ENCODE measurements at places on chromosomes 3 and 15.

- ATAC-seq: no peak
Observed at GRCh38 chr3:144864646-144865045, 893.0 kb downstream of the DIPK2A start.

- peak; percentile 83 for ATAC-seq
Observed at GRCh38 chr15:74626752-74627692, 11.4 kb downstream of the CLK3 start.

GRCh38 chr3:133441867-133442270, 42.0 kb downstream of the BFSP2 start:
- peak; percentile 75 for ATAC-seq

- no peak for ATAC-seq
Observed at GRCh38 chr3:185858502-185859225, 33.8 kb upstream of the IGF2BP2 start.

- peak; percentile 72 for ATAC-seq
Observed at GRCh38 chr3:183895296-183895695, 10.6 kb upstream of the PARL start.

- ATAC-seq: no peak
Observed at GRCh38 chr3:186506857-186507256, 37.3 kb downstream of the CRYGS start.

- no peak for ATAC-seq
Observed at GRCh38 chr3:98532275-98532637, 478 bp downstream of the GPR15 start.

GRCh38 chr3:38281895-38282686, at the start of gene SLC22A14:
SLC22A14 (plus strand) TSS chr3:38282294; CDS start chr3:38306027, 23,733 bp downstream.
- ATAC-seq: no peak

DNA sequence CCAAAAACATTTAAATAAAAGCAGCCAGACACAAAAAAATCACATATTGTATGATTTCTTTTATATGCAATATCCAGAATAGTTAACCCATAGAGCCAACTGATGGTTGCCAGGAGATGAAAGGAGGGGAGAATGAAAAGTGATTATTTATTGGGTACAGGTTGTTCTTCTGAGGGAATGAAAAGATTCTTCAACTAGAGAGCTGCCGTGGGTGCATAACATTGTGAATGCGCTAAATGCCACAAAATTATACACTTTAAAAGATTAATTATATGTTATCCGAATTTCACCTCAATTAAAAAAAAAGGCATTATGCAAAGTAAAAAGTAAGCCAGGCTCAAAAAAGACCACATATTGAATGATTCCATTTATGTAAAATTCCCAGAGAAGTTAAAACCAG, 36.1 kb downstream of the PRKAR2A start:
- no peak for ATAC-seq

DNA sequence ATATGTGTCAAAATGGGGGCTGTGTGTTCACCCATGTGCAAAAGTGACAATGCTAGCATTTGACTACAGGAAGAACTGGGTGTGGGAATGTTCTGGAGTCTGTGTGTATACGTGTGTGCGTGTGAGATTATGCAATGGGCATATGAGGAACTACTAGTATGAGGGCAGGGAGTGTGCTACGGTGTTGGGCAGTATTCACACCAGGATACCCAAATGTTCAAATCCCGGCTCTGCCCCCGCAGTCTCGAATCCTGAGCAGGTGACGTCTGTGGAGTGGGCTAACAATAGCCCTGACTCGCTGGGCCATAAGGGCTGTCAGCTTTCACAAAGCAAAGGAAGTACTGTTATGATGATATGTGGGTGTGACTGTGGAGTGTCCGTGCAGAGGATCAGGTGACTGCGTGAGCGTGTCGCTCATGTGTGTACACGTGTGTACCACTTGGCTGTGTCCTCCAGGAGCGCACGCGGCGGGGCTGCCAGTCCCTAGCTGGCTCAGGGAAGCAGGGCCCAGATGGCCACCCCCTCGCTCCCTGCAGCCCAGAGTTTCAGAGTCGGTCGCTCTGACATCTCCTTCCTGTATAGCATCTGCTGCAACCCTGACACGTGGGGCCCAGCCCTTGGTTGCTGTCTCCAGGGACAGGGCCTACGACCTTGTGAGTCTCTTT, 27.2 kb downstream of the IQSEC1 start:
- ATAC-seq: peak; percentile 93

- peak; percentile 55 for ATAC-seq
Observed at GRCh38 chr3:157606011-157606851, 103.0 kb upstream of the VEPH1 start.

DNA sequence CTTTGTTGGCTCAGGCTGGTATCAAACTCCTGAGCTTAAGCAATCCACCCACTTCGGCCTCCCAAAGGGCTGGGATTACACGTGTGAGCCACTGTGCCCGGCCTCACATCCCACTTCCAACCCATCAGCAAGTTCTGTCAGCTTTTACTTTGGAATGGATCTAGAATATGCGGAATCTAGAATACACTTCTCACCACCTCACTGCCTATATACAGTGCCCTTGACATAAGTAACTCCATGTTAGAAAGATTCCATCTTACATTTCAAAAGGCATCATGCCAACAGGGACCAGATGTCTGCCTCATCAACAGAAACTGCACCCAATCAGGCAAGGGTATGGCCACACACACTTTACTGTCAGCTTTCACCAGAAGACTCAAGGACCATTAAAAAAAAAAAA, 9.9 kb upstream of the RBSN start:
- ATAC-seq: no peak

- ATAC-seq: peak; percentile 31
Observed at GRCh38 chr3:89571298-89571697, 463.9 kb downstream of the EPHA3 start.

GRCh38 chr3:189099031-189099471, 72.7 kb upstream of the TPRG1 start:
- ATAC-seq: no peak

- no peak for ATAC-seq
Observed at GRCh38 chr3:144501467-144501866, 529.8 kb downstream of the DIPK2A start.

DNA sequence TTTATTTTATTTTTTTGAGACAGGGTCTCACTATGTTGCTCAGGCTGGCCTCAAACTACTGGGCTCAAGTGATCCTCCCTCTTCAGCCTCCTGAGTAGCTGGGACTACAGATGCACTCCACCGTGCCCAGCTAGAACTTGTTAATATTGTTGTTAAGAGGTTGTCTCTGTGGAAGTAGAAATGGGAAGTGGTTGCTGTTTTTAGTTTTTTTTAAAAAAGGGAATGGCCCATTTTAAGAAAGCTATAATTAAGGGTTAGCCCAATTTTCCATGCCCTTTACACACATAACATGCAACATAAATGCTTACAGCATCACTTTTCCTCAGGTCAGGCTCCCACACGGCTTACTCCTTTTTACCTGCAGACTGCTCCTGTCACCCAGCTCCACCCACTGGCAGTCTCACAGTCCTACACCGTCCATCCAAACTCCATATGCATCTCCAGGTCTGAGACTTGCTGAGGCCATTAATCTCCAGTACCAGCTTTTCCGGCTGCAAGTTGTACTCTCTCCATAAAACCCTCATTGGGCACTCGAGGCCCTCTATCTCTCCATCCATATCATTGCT, 19.8 kb downstream of the MORC1 start:
- no peak for ATAC-seq

- peak; percentile 64 for ATAC-seq
Observed at GRCh38 chr3:58258392-58259055, 20.9 kb downstream of the ABHD6 start.

- no peak for ATAC-seq
Observed at GRCh38 chr3:53998980-53999379, 107.3 kb upstream of the SELENOK start.

- no peak for ATAC-seq
Observed at GRCh38 chr15:60975218-60975617, 253.9 kb downstream of the RORA start.

DNA sequence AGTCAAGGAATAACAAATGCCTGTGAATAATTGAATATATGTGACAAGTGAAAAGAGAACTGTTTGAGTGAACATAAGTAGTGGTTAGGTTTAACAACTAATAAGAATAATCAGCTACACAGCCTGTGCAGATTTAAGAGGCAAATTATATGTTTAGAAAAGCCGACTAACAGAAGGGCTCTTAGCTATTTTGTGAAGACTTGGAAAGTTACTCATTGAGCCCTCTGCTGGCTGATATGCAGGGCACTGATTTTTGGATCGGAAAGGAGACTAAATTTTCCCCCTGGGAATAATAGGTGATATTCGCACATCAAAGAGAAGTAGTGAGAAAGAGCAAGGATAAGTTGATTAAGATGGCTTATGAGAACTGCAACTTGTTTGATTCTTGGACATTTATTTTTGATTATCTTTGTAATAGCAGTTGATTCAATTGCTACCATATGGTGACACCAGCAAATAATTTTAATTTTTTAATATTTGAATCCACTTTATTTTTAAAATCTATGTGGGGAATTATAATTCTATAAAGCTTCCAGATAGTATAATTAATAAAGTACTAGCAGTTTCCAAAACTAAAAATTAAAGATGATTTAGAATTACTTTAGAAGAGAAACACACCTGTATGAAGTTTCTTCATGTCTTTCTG, 156.2 kb downstream of the NLGN1 start:
- ATAC-seq: no peak

DNA sequence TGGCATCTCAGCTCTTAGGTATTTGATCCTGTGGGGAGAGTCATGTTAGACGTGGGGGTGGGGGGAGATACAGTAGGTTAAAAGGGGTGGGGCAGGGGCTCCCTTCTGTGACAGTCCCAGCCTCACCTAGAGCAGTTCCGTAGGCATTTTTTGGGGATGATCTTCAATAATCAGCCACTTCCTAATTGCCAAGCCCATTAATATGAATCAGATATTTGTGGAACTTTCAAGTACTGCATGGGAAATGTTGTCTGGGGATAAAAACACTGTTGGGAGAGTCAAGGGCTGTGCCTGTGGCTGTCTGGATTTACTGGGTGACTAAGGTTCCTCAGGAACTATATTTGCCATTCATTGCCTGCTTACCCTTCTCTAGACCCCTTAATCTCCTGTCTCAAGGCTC, 9.5 kb downstream of the C3orf52 start:
- ATAC-seq: no peak

- ATAC-seq: no peak
Observed at GRCh38 chr3:58948018-58948417, 101.8 kb downstream of the CFAP20DC start.

- no peak for ATAC-seq
Observed at GRCh38 chr3:176765382-176765900, 431.8 kb downstream of the TBL1XR1 start.

DNA sequence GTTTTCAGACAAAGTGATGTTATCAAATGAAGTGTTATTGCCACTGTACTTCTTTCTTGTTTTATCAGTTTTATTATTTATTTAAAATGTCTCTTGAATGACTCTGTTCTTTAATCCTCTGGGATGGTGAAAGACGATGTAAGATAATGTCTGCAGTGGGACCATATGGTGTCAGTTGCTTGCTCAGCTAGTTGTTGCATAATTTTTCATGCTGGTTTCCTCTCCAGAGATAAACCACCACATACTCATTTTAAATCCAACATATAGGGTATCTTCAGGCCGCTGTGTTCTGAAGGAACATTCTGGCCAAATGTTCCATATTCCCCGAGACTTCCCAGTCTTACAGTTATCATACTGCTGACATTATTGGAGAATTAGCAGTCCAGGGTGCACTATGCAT, 75.9 kb downstream of the GABRG3 start:
- ATAC-seq: no peak

GRCh38 chr3:34646911-34647460, 848.6 kb downstream of the PDCD6IP start:
- no peak for ATAC-seq

- ATAC-seq: no peak
Observed at GRCh38 chr3:115644391-115644790, 21.1 kb downstream of the GAP43 start.

GRCh38 chr15:62706317-62706716, 336.2 kb upstream of the TPM1 start:
- ATAC-seq: no peak

- no peak for ATAC-seq
Observed at GRCh38 chr15:57703387-57703786, 3.1 kb upstream of the POLR2M start.

DNA sequence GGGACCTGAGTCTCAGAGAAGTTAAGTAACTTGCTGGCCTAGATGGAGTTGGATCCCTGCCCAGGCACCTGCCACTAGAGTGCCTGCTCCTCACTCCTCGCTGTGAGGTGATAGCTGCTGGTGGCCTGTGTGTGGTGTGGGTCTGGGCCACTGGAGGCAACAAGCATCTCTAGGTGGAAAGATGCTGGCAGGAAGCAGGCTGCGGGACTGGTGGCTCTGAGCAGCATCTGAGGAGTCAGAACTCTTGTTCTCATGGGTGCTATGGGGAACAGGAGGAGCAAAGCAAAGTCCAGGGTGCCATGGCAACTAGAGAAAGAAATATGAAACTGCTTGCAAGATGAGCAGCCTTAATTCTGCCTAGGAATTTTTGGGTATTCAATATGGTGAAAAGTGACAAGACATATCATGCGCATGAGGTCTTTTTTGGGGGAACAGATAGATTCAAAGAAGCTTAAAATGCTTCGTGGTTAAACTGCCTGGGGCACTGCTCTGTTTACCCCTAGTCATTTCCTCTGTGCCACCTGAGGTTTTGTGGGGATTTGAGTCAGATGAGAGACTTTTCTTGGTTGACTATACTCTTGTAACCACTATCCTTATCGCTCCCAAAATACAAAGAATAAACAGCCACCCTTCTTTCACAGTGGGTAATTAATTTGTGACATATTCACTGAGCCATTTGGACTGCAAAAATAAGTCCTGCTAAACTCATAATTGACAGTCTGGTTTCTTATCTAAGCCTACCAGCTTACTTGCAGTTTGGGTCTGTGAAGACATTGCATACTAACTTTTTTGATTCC, 50.3 kb downstream of the MED12L start:
- ATAC-seq: peak; percentile 48

- ATAC-seq: peak; percentile 21
Observed at GRCh38 chr3:72078676-72079368, 293.9 kb upstream of the PROK2 start.

GRCh38 chr3:129525341-129525968, 3.0 kb upstream of the RHO start:
- ATAC-seq: no peak

DNA sequence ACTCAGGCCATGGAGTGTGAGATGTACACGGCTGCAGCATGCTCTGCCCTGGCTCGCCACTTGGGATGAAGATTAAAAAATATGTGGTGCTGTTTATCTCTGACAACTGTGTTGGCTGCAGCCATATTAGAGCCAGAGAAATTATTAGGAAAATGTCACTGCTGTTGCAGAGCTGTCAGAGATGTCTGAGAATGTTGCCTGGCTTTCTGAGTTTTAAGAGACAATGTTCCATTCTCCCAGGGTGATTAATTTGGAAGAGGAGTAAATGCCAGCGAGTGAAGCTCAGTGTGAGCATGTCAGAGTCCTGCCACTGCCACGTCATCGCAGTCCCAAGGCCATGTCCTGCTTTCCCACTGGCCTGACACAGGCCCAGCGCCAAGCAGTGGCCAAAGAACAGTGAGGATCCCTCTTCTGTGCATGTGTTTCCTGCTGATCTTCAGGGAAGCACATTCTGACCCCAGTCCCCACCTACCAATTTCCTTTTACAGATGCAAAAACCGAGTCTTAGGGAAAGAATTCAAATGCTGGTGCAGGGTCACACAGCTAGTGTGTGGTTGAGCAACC, 370.9 kb downstream of the GABRG3 start:
- no peak for ATAC-seq

- ATAC-seq: no peak
Observed at GRCh38 chr3:175338775-175339535, 479.8 kb downstream of the NAALADL2 start.

Measured in stimulated activated memory B cell treated with anti-CD40 and anti-IgM and Interleukin-4, amounts not matched to agents 10 μg/mL and 1 μg/mL and 100 μg/mL, for 72 hours (primary cell).